ENCODE measurements at places on chromosomes 12 and 14. TPM values are rescaled to one million over a fixed set of nuclear protein-coding genes. Genes with fewer than 3 reads are reported as not detected.

Gene TAC3
- total RNA-seq, result 0.45 TPM

DNA sequence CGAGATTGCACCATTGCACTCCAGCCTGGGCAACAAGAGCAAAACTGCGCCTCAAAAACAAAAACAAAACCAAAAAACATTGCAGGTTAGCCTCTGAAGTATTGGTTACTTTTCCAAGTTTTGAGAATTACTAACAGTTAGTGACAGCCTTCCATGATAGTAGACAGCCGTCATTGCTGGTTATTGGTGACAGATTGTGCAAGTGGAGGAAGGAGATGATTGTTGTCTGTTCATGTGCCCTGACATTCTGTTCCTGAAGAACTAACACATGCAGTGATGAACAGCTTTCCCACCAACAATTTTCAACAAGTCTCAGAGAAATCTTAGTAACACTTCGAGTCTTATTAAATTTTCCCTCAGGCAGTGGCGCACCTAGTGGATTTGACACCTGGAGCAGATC, 89.3 kb upstream of the NAP1L1 start:
- DNase-seq, result no peak

Gene DEGS2
- 0.33 TPM for total RNA-seq

Gene SLC10A1
- not detected for total RNA-seq

DNA sequence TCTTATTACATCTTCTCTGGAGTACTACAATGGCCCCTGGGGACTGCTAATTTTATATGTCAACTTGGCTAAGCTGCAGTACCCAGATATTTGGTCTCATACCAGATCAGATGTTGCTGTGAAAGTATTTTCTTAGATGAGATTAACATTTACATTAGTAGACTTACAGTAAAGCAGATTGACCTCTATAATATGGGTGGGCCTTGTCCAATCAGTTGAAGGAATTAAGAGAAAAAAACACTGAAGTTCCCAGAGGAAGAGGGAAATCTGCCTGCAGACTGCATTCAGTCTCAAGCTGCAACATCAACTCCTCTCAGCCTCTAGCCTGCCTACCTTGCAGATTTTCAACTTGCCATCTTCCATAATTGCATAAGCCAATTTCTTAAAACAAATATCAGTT, 430.1 kb downstream of the MED13L start:
- DNase-seq, result no peak

Gene SIX4
- not detected for total RNA-seq

Gene SRRM4
- total RNA-seq, result not detected

DNA sequence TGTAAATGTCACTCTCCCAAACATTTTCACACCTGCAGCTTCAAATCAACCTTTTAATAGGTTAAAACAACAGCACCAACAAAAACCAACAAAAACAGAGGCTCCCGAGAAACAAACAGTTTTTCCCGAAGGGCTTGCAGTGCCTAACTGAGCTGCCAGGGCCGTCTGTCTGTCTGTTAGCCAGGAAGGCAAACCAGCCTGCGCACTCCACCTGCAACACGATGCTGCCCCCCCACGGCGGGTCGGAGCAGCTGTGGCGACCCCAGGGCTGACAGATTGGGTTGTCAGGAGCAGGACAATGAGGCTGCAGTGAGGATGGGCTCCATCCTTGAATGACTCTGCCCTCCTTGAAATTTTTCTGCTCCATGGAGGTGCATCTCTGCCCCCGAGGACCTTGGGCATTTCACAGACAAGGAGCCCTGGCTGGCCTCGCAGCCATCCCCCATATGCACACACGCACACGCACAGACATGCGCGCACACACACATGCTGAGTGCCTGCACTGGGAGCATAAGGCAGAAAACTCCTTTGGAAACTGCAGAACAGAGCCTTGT, 2.6 kb downstream of the RTL1 start:
- no peak for DNase-seq

- DNase-seq, result no peak
These were observed 31.1 kb downstream of the PITPNM2 start for GRCh38 chr12:123119808-123120207.

DNA sequence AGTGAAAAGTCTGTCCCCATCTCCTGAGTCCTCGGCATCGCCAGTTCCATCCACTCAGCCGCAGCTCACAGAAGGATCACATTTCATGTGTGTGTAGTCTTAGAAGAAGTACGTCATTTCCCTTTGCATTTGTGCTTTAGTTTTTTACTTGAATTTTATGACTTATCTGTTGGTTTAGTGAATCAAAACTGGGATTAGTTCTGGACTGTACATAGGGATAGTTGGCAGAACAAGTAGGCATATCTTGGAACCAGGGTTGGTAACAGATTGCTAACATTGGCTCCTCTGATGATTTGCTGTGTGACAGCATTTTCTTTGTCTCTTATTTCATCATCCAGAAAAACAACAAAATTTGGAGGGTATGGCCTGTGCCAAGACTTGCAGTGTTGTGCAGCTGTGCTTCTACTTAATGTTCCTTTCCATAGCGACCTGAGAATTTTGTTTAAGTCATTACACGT, 69.6 kb upstream of the AEBP2 start:
- no peak for DNase-seq

DNA sequence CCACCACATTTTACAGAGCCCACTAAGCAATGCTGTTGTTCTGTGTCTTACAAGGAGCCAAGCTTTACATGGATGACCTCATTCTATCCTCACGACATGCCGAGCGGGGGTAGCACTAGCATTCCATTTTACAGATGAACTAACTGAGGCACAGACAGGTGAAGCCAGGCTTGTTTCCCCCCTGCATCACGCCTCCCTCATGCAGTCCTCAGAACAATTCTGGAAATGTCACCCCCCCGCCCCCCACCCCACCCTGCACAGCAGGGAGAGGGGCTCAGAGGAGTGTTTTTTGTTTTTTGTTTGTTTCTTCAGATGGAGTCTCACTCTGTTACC, 1.5 kb downstream of the SLC8B1 start:
- DNase-seq, result no peak

Gene SDR9C7
- total RNA-seq, result not detected

GRCh38 chr14:88146881-88147649, 142.1 kb downstream of the GPR65 start:
- no peak for DNase-seq
